ENCODE measurements at places on chromosomes 2 and 18.

DNA sequence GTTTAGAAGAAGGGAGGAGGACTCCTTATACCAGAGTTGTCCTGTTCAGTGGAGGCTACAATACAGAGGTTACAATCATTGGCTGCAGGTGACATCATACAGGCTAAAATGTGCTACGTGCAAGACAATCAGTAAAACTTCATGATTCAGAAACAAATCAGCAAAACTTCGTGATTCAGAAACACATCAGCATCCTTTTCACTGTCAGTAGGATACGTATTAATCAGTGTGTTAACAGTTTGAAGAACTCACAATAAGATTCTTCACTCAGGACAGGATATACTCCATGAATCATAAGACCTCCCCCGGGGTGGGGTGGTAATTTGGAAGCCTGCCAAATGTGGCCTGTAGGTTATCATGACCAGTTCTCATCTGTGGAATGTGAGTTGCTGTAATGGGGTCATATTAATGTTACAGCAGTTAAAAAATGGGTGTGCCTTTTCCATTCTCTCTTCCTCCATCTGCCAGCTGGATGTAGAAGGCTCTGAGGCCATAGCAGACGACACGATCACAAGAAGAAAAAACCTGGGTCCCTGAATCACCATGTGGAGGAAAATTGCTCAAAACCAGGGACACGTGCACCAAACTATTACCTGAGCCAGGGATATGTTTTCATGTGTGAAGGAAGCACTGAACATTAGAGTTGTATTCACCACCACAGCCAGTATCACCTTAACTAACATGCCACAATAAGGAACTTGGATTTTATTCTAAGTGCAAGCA lies 134.8 kb upstream of the CREB1 start:
- DNase-seq, result peak; percentile 41

- DNase-seq, result no peak
These were observed 67.3 kb downstream of the SNORC start for GRCh38 chr2:232937278-232937906.

DNA sequence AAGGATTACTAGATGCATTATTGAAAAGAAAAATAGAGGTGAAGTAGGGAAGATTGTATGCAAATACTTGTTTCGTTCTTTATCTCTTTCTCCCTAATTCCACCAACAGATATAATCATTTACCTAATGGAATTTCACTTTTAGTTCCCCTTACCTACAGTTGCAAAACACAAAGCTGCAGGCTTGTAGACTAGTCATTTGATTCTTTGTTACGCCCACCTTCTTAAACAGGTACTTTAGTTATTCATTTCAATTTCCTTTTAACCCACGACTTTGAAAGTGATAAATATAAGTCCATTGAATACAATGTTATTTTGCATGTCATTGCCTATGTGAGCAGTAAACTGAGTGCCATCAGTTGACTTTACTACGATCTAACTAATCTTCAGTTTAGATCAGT lies 3.9 kb upstream of the HRH4 start:
- no peak for DNase-seq

DNA sequence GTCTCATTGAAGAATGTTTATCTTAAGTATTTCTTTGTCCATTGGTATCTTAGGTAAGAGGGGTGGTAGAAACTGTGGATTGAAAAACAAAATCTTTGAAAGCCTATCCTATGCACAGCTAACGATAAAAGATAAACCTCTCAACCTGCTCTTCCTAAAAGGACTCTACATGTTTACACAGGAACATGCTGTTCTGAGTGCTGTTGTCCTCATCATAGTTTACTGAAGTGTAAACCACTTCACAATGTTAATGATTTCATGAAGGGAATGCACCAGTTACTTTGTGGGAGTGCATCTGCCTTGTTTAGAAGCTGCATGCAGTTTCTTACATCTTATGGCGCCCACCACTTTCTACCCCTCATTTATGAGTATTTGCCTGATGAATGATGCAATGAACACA lies 1.2 kb downstream of the ACMSD start:
- no peak for DNase-seq

DNA sequence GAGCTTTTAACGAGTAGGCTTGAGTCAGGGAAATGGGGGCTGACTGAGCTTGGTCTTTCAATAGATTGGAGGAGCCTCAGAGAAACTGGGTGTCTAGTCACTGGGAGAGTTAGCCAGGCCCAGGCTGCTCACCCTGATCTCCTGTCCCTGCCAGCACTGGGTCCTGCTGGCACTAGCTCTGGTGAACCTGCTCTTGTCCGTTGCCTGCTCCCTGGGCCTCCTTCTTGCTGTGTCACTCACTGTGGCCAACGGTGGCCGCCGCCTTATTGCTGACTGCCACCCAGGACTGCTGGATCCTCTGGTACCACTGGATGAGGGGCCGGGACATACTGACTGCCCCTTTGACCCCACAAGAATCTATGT lies 720 bp downstream of the KRTCAP3 start:
- DNase-seq, result no peak

GRCh38 chr2:212345966-212346365 lies 192.6 kb downstream of the ERBB4 start:
- no peak for DNase-seq

DNA sequence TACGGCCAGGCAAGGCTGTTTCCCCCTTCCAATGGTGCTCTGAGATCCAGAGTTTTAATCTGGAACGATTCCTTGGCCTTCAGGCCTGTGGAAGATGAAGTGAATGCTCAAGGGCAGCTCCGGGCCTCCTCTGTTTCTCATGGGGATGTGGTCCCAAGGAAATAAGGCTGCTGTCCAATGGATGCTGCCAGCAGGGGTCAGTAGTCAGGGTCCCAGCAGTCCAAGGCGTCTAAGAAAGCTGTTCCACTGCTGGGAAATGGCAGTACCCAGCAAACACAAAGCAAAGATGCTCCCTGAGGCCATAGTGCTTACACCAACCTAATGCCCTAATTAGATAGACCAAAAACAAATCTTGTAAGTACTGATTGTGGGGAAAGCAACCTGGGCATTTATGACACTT lies 12.5 kb downstream of the NMS start:
- DNase-seq, result no peak

DNA sequence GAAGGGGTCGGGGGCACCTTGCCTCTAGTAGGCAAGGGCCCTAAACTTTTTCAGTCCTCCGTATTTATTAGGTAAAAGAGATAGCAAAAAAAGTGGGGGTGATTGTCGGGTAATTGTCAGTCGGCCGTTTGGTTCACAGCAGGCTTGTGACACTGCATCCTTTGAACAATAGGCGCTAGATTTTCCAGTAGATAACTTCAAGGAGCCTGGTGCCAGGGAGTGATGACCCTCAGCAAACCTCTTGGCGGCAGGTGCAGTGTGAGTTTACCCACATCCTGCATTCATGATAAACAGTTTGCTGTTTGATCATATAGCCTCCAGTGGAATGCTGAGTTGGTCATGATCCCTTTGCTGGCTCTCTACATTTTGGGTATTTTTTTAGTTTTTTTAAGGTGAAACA lies 22.9 kb downstream of the SERPINB8 start:
- no peak for DNase-seq

- DNase-seq, result no peak
These were observed 5.4 kb downstream of the ALPG start for GRCh38 chr2:232411901-232412629.

GRCh38 chr2:72124376-72124775 lies 23.3 kb downstream of the CYP26B1 start:
- no peak for DNase-seq

GRCh38 chr2:239337122-239337876 lies 63.5 kb downstream of the HDAC4 start:
- no peak for DNase-seq

- DNase-seq, result no peak
These were observed 48.7 kb downstream of the TTC39C start for GRCh38 chr18:24063121-24063731.

GRCh38 chr2:108257757-108258331 lies 18.1 kb downstream of the SULT1C3 start:
- no peak for DNase-seq

GRCh38 chr2:129737660-129738527 lies 241.6 kb upstream of the RAB6C start:
- DNase-seq, result no peak

GRCh38 chr2:225091336-225091735 lies 49.1 kb upstream of the DOCK10 start:
- DNase-seq, result no peak

- DNase-seq, result no peak
These were observed 82.3 kb downstream of the ARL4C start for GRCh38 chr2:234414596-234414995.

DNA sequence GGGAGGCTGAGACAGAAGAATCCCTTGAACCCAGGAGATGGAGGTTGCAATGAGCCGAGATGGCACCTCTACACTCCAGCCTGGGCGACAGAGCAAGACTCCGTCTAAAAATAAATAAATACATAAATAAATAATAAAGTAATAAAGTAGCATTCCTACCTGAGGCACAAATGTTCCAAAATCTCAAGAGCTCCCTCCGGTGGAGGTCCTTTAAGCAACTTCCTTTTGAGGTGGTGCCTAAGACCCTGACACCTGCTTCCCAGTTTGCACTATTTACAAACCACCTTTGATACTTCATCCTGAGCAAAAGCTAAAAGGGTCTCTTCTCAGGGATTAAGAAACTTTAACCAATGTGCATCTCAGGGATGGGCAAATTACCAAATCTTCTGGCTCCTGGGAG lies 505.1 kb downstream of the CNTNAP5 start:
- DNase-seq, result no peak

DNA sequence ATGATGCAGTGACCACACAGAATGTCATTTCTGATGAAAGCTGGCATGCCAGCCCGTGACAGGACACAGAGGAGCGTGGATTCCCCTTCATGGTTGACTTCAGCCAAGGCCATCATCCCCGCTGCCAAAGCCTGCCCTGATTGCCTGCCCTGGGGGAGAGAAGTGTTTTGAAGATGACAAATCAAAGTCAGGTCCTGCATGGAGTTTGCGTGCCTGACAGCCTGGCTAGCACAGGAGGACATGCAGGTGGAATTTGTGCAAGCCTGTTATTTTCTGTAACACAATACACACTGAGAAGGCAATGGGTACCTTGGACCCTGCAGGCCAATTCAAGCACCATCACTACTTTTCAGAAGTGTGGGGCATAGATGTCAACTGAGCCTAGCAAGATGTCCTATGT lies 5.4 kb upstream of the IL1R2 start:
- DNase-seq, result no peak

- DNase-seq, result no peak
These were observed 1.5 kb downstream of the SOWAHC start for GRCh38 chr2:109615637-109616144.

DNA sequence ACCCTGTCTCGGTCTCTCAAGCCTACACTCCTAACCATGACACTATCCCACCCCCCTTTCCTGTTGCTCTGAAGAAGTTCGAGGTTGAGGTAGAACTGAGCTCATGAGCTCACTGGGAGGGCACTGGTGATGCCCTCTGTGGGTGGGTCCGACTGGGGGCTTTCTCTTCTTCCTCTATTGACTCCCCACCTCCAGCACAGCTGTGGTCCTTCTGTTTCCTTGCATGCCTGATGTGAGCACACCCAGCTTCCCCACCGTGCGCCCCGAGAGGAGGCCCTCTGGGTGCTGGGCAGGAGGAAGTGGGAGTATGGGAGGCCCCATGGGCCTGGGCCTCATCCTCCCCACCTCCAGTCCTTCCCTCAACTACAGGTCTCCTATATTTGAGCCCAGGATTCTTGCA lies 20.9 kb downstream of the SPEG start:
- no peak for DNase-seq

DNA sequence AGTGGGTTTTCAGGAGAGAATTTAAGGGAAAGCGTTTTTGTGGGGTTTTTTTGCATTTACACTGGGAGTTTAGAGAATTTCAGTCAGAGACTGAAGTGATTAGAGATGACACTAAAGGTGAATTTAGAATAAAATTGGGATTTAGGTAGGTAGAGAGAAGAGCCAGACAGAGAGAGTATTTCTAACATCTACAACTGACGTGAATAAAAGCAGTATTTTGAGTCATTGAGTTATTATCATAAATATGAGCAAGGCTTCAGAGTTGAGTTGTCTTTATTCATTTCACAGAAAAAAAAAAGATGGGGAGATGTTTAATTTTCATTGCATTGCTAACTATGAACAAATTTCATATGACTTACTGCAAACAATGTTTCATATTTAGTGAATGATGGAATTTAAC lies 202.9 kb downstream of the DPP4 start:
- DNase-seq, result no peak

DNA sequence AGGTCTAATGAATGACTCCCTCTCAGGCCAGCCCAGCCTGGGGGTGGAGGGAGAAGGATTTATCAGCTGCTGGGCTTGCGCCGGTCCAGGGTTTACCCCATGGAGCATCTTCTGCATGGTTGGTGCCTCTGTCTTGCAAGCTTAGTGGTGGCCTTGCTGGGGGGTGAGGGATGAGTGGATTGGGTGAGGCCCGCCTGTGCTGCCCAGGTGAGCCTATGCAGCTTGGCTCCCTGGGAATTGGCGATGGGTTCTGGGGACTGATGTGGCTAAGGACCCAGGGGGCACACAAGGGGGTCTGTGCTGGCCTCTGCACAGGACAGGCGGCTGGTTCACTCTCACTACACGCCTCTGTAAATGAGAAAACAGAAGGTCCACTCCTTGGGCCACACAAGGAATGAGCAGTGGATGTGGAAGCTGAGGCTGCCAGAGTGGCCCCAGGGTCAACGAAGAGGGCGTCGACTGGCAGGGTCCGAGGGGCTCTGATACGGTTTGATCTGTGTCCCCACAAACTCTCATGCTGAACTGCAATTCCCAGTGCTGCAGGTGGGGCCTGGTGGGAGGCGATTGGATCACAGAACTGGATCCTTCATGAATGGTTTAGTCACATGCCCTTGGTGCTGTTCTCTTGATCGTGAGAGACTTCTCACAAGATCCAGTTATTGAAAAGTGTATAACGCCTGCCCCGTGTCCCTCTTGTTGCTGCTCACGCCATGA lies 151.6 kb upstream of the HDAC4 start:
- no peak for DNase-seq

- DNase-seq, result no peak
These were observed 94.9 kb downstream of the NETO1 start for GRCh38 chr18:72772916-72773315.

DNA sequence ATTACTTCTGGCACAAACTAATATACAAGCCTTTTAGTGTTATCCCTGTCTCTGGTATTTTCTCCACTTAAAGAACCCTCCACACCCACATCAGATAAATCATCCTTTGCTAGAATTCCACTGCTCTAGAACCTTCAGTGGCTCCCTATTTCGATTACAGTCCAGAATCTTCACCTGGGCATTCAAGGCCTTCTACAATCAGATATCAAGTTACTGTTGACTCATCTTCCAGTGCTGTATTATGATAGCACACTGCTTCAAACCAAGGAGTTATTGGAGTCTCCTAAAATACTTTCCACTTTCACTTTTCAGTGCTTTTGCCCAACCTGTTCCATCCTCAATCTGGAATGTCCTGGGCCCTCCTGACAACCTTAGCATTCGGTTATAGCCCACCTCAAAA lies 3.4 kb downstream of the CGREF1 start:
- no peak for DNase-seq

- no peak for DNase-seq
These were observed 390.3 kb downstream of the GPD2 start for GRCh38 chr2:156826341-156826933.

DNA sequence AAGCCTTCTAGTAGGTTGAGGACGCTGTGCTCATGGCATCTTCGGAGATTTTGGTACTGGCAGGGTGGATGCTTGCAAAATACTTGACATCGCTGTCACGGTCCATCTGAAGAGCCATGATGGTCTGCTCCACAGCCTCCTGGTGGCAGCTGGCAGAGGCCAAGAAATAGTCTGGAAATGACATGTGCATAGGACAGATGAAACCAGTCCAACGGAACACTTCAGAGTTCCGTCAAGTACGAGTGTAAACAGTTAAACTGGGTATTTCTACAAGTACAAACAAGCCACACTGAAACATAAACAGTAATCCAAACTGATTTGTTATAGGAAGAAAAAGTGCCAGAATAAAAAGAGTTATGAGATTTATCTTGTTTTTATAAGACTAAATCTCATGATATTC lies 66.6 kb downstream of the PPP4R1 start:
- DNase-seq, result no peak
